ENCODE measurements at places on chromosomes 11 and 22. TPM values are rescaled to one million over a fixed set of nuclear protein-coding genes. Genes with fewer than 3 reads are reported as not detected.
A peak's percentile ranks its signal among the peaks of the same experiment; 100 is the strongest.

Gene SAA4
- total RNA-seq, result not detected

- no peaks in the 10 kb centered on the region for H3K27me3 ChIP-seq
- H3K27ac ChIP-seq, result no peak overlapping the region
- H3K36me3 ChIP-seq, result no peaks in the 10 kb centered on the region
- no peaks in the 10 kb centered on the region for H3K4me1 ChIP-seq
These were observed 31.1 kb upstream of the WT1 start for GRCh38 chr11:32466279-32466915.

DNA sequence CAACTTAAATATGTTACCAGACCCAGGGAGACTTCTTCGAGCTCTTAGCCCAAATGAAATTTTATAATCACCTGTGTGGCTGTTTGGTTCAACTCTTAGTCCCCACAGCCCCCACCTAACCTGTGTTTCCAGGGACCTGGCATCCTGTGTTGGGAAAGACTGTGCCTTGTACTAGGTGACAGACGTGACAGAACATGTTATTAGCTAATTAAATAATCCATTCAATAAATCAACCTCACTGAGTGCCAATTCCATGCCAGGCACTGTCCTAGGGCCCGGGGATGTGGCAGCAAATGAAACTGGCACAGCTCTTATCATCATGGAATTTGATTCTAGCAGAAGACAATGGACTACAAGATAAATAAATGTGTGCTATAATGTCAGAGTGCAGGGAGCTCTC is 431.9 kb downstream of the MIAT start:
- no peak for DNase-seq
- H3K27me3 ChIP-seq, result no peaks in the 10 kb centered on the region
- no peak overlapping the region for H3K4me3 ChIP-seq
- no peaks in the 10 kb centered on the region for H3K4me1 ChIP-seq
- no peaks in the 10 kb centered on the region for H3K36me3 ChIP-seq

DNA sequence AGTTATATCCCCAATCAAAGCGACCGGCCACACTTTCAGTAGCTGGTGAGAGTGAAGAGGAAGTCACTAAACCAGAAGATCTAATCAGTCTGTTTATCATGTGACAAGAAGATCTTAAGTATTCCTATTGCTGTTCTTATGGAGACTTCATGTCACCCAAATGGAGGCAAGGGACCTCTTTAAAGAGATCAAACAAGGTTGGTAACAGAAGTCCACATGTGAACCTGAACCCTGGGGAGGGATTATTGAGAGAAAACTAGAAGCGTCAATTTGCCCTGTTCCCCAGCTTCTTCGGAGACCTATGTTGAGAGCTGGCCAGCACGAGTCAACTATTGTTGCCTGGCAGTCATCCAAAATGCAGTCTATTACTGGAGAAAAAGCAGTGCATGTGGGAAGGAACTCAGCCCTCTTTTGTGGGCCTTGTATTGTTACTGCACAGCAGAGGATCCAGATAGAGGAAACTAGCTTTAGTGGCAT is 76.9 kb upstream of the CTSC start:
- H3K4me3 ChIP-seq, result no peak overlapping the region
- H3K27ac ChIP-seq, result peak overlapping the region; percentile 61
- no peaks in the 10 kb centered on the region for H3K36me3 ChIP-seq
- peaks cover 65% of the 10 kb centered on the region for H3K4me1 ChIP-seq
- no peaks in the 10 kb centered on the region for H3K27me3 ChIP-seq

GRCh38 chr11:18594999-18595749 is 4.4 kb upstream of the MISFA start:
- no peak overlapping the region for H3K27ac ChIP-seq
- H3K4me3 ChIP-seq, result no peak overlapping the region
- peak; percentile 12 for DNase-seq
- H3K4me1 ChIP-seq, result peaks cover 10% of the 10 kb centered on the region

DNA sequence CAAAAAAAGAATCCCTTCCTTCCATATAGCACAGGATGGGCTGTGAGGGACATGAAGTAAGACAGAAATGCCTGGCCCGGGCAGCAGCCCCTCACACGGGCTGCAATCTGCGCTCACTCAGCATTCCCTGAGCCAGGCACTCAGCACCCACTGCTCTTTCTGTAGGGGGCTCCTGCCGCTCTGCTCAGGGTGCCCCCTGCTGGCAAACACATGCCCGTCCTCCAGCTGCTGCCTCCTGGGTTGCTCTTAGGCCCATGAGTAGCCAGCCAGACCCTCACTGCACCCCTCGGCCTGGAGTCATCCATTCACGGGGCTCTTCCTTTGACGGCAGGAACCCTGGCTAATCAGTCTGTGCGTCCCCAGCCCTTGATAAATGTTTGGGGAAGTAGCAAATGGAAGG is 6.9 kb downstream of the MCAT start:
- H3K27me3 ChIP-seq, result no peaks in the 10 kb centered on the region
- H3K4me3 ChIP-seq, result no peak overlapping the region
- H3K4me1 ChIP-seq, result no peaks in the 10 kb centered on the region
- no peak overlapping the region for H3K27ac ChIP-seq
- H3K36me3 ChIP-seq, result peaks cover 16% of the 10 kb centered on the region
- DNase-seq, result peak; percentile 14

DNA sequence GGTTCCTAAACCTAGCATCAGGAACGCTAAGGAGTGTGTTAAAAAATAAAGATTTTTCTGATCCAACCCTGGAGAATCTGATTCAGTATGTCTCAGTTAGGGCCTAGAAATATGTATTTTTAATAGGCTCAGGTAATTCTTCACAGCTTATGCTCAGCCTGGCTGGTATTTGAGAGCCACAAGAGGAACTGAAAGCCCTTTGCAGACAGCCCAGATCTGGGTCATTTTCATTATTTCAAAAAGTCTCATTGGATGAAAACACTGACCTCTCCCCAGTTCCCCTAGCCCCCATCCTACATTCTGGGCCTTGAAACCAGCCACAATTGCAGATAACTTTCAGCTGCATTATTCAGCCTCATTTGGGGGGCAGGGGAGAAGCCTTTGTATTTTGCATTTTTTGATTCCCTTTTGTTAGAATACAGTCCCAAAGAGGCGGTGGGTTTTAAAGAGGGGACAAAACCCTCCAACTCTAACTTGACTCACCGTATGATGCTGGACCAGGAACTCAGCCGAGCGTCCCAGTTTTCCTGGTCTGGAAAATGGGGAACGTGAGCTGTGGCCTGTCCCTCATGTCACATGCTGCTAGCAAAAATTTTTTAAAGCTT is 66.0 kb upstream of the LARGE1 start:
- H3K4me3 ChIP-seq, result no peak overlapping the region
- H3K36me3 ChIP-seq, result no peaks in the 10 kb centered on the region
- no peaks in the 10 kb centered on the region for H3K4me1 ChIP-seq
- H3K27me3 ChIP-seq, result no peaks in the 10 kb centered on the region
- H3K27ac ChIP-seq, result no peak overlapping the region
- DNase-seq, result no peak

GRCh38 chr11:5071799-5072198 is 2.4 kb downstream of the OR52E1 start:
- no peaks in the 10 kb centered on the region for H3K27me3 ChIP-seq
- H3K4me1 ChIP-seq, result no peaks in the 10 kb centered on the region
- H3K36me3 ChIP-seq, result no peaks in the 10 kb centered on the region
- no peak overlapping the region for H3K4me3 ChIP-seq

Data from PC-3 (cell line).